Dermis microvascular lymphatic vessel endothelial cell (primary cell): ENCODE measurements at places on chromosomes 12 and 14.

DNA sequence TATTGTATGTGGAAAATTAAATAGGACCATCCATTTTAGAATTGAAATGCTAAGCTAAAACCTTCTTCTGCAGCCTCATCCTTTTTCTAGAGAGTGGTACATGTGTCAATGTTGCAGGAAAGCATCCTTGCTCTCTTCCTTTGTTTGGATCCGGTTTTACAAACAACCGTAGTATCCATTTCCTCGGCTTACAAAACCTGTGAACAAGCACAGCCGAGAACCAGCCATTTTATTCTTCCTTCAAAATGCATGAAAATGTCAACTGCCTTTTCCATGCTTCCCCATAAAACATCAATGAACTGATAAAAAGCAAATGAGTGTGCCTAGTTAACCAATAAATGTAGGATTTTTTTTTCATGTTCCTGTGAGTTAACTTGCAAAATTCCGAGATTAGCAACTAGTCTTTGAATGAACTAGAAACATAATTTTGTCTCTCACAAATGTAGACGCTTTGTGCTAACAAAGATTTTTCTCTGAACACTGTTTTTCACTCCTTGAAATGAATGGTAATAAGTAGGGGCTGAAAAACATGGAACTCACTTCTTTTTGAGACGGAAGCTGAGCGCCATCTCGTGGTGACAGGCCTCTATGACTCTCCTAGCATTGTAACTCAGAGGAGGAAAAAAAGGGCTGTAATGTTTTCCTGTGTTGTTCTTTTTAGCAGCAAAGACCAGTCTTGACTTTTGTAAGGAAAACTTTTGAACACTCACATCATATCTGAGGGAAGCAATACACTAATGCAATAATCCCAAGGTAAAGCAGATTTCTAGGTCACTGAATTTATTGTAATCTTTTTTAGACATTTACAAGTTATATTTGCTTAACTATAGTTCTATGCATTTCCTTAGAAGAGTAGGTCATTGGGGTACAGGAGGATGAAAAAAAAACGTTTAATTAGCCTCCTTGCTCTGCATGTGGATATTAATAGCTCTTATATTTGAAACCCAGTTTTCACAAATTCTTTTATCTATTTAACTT is 157.4 kb upstream of the FOXG1 start:
- DNase-seq: peak; percentile 0

GRCh38 chr12:98422359-98422758 is 93.0 kb upstream of the TMPO start:
- DNase-seq: no peak

DNA sequence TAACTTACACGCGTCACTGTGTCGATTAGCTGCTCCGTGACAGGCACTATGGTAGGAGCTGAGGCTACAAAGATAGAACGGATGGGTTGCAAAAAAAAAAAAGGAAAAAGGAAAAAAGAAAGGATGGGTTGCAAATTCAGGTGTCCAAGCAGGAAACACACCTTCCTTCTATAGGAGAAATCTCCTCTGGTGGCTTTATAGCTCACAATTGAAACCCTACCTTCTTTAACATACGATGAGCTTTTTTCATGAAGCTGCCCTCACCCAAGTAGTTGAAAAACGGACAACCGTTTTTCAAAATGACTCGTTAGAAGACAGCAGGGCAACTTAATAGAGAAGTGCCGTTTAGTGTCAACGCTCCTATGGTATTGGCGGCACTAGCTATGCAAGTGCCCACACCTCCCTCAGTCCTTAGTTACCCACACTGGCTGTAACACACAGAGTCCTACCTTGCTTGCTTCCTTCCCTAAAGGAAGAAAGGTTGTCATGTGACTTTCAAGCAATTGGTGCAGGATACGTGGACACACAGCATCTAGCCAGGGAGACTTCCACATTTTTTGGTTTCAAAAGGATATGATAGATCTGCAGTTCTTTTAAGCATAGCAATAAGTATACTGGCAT is 682 bp upstream of the TRIP11 start:
- DNase-seq: peak; percentile 53

- DNase-seq: no peak
These were observed 330.3 kb downstream of the PCNX1 start for GRCh38 chr14:71237556-71237955.

DNA sequence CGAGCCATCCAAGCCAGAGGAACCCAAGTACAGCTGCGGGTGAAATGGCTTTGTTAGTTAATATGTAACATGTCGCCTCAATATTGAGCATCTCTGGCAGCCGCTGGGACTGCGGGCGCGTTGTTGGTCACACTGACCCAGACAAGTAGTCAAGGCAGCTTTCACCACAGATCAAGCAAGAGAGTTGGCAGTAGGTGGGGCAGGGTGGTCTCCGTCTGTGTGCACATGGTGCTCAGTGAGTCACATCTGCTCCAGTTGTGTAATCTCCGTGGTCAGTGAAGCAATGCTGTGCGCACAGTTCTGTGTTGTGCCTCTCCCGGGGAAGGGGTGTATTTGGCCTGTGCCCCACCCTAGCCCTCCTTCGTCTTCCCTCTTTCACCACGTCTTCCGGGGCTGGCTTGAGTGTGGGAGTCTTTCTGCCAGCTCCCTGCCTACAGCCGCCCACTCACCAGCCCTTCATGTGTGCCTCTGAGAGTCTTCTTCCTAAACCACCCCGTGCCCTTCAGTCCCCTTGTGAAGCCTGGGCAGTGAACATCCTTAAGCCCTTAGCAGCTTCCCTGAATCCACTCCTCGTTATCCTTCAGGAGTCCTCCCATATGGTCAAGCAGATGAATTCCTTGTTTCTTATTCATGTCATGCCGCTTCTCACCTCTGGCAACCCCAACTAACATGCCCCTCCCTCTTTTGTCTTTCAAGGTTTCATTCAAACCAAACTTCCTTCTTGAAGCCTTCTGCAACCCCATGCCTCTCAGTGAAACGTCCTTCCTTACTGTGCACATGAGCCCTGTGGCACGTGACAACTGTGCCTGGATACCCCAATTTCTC is 242.1 kb downstream of the CACNA1C start:
- no peak for DNase-seq

DNA sequence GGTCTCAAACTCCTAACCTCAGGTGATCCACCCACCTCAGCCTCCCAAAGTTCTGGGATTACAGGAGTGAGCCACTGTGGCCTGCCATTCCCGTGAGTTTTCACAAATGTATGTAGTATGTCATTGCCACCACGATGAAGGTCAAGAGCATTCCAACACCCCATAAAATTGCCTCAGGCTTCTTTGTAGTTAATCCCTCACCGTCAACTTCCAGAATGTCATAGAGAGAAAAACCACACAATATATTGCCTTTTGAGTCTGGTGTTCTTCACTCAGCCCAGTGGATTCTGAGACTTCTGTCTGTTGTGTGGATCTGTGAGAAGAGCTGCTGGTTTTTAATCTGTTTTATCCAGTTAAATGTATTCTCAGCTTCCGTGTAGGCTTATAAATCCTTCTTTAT is 12.6 kb upstream of the CFAP251 start:
- no peak for DNase-seq

DNA sequence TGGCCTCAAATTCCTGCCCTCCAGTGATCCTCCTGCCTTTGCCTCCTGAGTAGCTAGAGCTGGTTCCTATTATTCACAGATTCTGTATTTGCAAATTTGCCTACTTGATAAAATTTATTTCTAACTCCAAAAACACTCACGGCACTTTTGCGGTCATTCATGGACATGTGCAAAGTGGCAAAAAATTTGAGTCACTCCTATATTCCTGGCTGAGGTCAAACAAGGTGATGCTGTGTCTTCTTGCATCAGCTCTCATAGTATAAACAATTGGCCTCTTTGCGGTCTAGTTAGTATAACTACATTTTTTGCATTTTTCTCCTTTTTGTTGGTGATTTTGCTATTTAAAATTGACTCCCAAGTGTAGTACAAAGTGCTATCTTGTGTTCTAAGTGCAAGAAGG is 24.7 kb downstream of the ATF1 start:
- no peak for DNase-seq

DNA sequence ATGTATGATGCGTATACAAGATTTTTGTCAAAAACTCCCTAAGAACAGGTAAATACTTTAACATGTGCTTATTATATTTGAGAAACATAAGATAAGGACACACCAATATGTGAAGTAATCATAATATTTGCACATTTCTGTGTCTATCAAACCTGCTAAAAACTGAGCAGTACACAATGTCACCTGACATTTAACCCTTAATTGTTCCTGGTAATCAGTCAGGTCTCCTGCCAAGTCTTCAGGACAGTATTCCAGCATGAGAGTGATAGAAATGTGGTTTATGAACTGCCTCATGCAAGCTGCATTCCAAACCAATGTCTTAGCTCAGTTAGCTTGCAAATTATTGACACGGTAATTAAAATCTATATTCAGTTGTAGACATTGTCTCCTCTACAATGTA is 4.2 kb downstream of the SOX5 start:
- no peak for DNase-seq

DNA sequence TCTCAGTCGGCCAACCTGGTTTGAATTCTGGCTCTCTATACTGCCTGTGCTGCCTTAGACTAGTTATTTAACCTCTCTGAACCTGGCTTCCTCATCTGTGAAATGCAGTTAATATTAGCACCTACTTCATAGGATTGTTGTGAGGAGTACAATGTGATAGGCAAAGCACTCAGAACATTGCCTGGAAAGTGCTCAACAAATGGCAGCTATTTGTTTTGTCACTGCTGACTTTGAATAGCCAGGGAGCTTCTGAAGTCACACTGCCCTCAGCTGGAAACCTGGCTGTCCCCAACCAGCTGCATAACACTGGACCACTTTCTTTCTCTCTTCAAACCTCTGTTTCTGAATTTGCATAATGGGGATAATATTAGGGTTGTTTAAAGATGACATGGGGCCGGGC is 9.6 kb downstream of the TMEM30B start:
- DNase-seq: no peak

GRCh38 chr12:10668526-10668925 is 5.3 kb downstream of the STYK1 start:
- DNase-seq: no peak

DNA sequence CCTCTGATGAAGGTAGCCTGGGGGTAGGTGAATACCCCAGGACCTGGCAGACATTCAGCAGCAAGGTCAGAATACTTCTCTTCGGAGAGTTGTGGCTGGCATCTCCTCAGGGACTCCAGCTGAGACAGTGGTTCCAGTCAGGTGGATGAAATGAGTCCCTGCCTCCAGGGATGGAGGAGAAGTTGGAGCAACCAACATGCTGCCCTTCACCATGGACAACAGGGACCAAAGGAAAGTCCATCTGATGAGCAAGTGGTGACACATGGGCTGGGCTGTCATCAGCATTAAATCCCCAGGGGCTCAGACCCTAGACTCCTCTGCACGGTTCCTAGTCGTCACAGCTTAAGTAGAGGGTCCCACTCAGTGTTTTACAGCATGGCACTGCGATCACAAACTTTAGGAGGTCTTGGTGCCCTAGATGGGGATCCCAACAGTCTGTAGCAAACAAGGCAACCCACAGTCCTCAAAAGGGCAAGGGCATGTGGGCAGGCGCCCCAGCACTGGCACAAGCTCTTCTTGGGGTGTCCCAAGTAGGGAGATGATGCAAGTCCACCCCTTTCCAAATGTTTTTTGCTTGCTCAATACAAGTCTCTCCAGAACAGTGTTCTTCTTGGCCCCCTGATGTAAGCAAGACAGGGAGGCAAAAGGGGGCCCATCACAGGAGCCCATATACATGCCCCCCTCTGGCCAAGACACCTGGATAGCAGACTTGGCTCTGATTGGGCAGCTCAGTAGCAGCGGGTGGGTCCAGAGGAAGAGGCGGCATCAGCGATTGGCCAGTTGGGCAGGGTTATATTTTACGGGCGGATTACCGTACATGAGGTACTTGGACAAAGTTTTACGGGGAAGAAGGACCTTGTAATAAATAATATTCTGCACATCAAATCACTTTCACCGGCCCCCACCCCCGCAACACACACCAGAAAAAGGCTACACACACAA is 10.8 kb upstream of the CDH24 start:
- no peak for DNase-seq

DNA sequence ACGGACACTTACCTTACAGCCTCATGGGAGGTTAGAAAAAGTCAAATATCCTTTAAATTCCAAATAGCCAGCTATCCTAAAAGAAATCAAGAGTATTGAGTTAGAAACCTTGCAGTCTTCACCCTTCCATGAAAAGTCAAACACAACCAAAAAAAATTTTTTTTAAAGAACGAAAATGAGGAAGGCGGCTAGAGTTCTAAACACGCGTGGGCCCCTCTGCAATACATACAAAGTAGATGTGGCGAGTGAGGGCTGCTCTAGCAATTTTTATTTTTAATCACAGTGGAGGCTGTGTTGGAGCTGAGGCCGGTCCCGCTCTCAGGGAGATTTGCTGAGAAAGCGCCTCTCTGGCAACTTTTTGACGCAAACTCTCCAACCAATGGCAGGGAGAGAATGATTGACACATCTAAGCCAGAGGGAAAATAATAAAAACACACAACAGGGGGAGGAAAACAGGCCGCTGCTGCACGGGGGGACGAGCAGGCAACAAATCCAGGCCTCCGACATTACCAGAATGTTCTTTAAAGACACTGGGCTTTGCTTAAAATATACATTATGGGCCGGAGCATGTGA is at the start of gene OTX2:
TSS of gene OTX2 (minus strand) at position 333 of the 573 bp plus-strand sequence. CDS start 5,023 bp downstream, outside the sequence.
- DNase-seq: no peak

DNA sequence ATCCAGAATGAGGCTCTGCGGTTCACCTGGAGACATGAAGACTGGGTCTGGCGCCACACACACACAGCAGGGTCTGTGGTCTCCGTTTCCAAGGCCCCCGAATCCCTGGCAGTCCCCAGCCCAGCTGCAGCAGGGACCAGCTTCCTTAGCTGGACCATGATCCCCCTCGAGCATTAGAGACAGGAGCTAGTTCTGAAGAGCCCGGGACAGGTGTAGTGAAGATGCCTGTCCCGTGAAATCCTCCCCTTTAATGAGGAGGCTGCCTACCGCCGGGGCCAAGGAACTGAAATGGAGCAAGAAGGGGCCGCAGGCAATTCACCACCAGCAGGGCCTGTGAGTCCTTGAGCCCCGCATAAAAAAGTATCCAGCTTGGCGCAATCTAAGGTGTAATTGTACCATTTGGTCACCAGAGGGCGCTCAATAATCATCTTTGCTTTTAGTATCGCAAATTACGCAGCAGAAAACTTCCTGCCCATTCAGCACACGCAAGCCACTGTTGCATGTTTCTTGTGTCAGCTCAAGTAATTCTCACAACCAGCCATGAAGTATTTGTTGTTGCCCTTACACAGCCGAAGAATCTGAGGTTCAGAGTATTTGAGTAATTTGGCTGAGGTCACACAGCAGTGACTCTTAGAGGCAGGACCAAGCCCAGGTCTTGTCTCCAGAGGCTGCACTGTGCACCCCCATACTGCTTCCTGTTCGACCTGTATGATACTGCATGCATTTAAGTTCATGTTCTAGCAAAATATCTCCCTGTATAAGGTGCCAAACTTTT is 54.3 kb upstream of the PPP2R5C start:
- DNase-seq: peak; percentile 75
